Right cardiac atrium (tissue), 5 donors: ENCODE measurements at places on chromosomes 12 and 14.

DNA sequence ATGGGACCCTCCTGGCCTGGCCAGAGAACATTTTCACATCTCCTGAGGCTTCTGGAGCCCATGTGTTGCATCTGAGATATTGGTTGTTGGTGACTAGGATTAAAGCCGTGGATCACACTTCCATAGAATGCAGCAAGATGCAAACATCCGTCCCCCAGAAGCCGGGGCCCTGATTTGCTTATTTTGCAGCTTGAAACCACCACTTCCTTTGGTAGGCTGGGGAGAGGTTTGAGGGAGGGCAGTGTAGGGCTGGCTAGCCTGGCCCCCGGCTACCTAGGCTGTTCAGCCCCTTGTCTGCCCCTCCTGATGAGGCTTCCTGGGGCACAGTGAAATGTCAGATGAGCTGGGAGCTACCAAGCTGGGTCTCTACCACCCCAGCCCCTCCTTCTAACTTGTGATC, 209.7 kb upstream of the PWP1 start:
- no peak for DNase-seq

DNA sequence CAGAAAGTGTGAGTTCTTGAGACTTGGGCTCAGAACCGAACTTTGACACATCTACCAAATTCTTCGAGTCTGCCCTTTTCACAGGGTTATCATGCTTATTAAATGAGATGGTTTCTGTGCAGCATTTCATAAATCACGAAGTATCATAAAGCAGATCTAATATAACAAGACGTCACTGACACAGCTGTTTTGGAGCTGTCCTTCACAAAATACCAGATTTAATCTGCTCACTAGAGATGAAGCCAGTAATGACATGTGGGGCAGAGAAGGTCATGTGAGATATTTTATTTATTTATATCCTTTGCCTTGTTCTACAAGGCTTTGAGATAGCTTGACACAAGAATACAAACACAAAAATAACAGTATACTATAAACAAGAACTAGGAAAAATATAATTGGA, 127.0 kb downstream of the RPAP3 start:
- DNase-seq, result no peak

DNA sequence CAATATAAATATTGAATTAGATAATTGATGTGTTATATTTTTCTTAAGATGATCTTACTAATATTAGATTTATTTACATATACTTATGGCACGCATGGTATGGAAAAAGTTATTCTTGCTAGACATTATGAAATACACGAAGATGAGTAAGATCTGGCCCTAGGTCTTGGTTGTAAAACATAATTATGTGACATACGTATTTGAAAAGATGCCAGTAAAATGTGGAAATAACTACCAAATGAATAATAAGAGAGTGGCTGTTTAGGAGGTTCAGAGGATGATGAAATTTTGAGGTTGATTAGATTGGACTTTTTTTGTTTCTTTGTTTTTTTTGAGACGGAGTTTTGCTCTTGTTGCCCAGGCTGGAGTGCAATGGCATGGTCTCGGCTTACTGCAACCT, 41.3 kb downstream of the FANCM start:
- DNase-seq, result no peak

- DNase-seq, result no peak
Measured at GRCh38 chr12:54131641-54132280, 57.0 kb downstream of the SMUG1 start.

DNA sequence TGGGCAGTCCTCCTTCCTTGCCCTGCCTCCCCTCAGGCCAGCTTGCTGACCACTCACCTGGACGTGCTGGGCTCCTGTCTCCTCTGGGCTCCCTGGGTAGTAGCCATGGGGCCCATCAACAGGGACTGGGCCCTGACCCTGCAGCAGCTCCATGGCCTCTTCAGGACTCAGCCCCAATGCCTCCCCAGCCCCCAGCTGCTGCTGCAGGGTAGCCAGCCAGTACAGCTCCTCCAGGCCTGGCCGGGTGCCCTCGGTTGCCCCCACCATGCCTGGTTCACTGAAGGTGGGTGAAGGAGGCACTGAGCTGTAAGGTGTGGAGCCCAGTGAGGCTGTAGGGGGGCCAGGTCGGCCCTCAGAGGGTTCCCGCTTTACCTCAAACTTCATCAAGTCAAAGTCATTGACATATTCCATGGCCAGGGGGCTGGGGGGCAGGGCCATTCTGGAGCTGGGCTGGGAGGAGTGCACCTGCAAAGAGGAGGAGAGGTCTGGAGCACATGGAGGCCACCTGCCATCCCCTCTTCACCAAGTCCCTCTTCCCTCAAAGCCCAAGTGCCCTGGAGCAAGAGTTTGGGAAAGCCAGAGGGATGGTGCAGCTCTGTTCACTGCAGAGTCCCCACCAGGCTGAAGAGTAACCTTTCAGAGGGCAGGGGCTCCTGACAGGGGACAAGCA, 11.2 kb downstream of the CPNE6 start:
- DNase-seq, result no peak

GRCh38 chr12:32698285-32698684, 19.2 kb downstream of the DNM1L start:
- no peak for DNase-seq

DNA sequence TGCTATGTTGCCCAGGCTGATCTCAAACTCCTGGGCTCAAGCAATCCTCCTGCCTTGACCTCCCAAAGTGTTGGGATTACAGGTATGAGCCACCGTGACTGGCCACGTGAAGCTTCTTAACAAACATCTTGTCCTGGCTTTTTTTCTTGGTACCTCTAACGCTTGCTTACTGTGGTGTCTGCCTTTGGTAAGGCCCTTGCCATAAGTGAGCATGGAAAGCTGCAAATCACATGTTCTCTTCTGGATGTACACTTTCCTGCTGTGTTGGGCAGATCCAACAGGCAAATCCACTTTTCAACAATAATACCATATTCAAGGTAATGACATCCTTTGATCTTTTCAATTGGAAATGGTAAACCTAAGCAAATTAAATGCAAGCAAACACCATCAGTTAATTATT, 54.6 kb downstream of the ARF6 start:
- no peak for DNase-seq

DNA sequence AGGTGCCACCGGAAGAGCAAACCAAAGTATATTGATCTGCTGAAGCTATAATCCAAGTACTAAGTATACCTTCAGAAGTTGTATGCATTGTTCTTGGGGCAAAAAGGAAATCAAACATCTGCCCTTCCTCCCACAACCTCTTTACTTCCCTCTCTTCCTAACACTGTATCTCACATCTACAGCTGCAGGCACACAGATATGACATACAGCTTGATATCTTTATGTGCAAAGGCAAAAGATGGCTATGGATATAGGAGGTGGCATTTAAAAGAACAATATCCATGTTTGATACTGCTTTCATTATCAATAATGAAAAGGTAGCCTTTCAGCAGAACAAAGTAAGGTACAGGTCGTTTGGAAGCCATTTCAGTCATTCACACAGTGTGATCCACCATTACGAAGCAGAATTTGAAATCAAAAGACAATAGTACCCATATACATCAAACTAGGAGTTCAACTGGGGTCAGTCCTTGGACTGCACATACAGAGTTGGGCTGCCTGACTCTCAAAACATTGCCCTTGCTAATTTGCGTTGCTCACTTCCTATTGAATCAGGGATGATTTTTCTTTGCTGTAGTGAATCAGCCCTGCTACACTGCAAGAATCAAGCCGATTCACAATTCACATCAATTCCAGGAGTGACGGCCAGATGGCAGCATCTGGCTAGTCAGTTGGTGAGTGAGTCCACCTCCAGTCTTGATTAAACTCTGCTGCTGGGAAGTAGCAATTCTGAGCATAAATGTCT, 8.9 kb downstream of the ANG start:
- peak; percentile 53 for DNase-seq

GRCh38 chr12:91988086-91988923, 157.3 kb downstream of the BTG1 start:
- DNase-seq, result peak; percentile 27

- no peak for DNase-seq
Measured at GRCh38 chr12:123034865-123035264, 54.4 kb downstream of the ARL6IP4 start.

- no peak for DNase-seq
Measured at GRCh38 chr14:32006263-32007110, 70.6 kb upstream of the ARHGAP5 start.

- no peak for DNase-seq
Measured at GRCh38 chr14:101704140-101704539, 57.4 kb upstream of the PPP2R5C start.

DNA sequence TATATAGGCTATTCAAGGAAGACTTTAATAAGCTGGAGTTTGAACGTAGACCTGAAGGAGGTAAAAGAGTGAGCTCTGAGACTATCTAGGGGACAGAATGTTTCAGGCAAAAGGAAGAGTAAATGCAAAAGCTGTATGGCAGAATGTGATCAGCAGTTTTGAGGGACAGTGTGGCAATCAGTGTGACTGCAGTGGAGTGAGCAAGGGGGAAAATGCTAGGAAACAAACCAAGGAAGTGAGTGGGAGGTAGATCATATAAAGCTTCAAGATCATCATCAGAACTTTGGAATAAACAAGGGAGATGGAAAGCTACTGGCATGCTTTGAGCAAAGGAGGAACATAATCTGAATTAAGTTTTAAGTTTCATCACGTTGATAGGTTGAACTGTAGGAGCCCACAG, 67.5 kb upstream of the BTG1 start:
- DNase-seq, result no peak

GRCh38 chr12:122687086-122687485, 16.1 kb downstream of the HCAR2 start:
- DNase-seq, result no peak

- DNase-seq, result peak; percentile 63
Measured at GRCh38 chr14:23327947-23328744, 6.9 kb downstream of the PABPN1 start.

DNA sequence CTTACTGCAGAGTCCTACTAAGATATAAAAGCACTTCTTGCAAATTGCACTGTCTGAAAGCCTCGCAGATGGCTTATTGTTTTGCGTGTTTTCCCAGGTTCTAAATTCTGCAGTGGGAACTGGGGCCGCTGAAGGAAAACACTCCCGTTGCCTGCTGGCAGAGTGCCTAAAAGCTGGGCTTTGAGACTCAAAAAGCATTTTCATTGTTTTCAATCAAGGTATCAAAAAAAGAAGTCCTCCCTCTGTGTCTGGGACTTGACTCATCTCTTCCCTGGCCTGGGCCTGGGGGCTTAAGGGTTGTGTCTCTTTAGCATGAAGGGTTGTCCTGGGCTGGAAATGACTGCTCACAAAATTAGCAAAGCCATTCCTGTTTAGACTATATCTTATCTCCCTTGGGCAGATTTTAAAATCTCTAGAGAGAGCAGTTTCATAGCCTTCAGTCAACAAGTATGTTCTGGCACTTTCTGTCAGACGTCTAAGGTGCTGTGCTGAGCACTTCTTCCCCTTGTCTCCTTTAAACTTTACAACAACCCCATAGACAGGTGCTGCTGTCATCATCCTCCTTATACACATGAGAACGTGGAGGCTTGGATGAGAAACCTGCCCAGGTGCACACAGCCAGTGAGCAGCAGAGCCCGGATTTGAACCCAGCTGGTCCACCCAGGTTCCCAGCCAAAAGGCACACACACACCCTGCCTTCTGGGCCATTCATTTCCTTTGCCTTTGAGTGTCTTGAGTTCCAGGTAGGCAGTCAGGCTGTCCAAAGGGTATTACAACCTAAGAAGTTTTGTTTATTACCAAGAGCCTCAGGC, 31.1 kb downstream of the ELK3 start:
- peak; percentile 67 for DNase-seq

- no peak for DNase-seq
Measured at GRCh38 chr14:67395876-67396189, 16.1 kb downstream of the PLEK2 start.

GRCh38 chr12:32499048-32499447, 99.7 kb downstream of the FGD4 start:
- no peak for DNase-seq

GRCh38 chr14:45947830-45948229, 694.8 kb upstream of the MIS18BP1 start:
- no peak for DNase-seq

DNA sequence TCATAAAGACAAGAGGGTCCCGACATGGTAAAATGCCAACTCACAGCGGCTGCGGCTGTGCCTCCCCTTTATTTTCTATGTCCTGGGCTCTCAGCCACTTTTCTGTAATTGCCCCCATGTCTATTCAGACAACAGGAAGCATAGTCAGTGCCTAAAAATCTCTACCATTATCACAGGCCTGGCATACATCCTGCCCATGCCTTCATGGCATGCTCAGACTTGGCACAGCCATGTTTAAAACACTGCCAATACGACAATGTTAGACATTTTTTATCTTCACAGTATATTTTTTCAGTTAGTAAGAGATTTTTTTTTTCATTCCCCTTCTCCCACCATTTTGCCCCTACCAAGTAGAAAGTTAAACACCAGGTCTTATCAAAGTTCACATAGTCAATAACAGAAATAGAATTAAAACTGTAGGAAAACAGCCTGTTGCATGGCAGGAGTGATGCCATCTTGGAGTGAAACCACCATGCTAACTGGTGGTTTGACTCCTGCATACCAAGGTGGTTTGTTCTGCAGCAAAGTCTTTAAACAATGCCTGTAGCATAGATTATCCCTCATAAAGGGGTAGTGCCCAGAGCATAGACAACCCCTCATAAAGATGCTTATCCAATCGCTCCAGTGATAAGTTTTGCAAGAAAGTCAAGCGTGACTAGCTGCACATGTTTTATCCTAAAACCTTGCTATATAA, 18.9 kb upstream of the CERS5 start:
- no peak for DNase-seq

- no peak for DNase-seq
Measured at GRCh38 chr14:68747393-68747792, 45.5 kb downstream of the ZFP36L1 start.

DNA sequence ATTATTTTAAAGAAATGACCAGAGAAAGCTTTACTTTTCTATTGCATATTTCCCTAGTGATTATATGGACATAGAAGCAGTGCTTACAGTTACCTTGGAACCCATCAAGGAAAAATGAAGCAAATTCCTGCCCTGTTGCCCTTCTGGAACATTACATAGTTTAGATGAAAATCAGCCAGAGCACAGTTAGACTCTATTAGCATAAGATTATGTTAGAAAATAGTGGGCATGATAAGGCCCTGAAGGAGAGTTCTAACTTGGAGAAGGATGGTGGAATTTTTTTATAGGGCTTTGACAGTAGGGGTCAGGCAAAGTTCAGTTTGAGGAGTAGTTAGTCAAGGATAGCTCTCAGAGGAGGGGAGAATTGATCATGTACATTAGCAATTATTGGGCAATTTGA, 74.3 kb downstream of the FUT8 start:
- no peak for DNase-seq

GRCh38 chr14:84584511-84584910, 945.4 kb upstream of the FLRT2 start:
- no peak for DNase-seq

- no peak for DNase-seq
Measured at GRCh38 chr14:67773844-67774377, 42.5 kb downstream of the ZFYVE26 start.
